Muscle of arm (tissue), 14 donors: ENCODE measurements at places on chromosomes 2 and 18.

DNA sequence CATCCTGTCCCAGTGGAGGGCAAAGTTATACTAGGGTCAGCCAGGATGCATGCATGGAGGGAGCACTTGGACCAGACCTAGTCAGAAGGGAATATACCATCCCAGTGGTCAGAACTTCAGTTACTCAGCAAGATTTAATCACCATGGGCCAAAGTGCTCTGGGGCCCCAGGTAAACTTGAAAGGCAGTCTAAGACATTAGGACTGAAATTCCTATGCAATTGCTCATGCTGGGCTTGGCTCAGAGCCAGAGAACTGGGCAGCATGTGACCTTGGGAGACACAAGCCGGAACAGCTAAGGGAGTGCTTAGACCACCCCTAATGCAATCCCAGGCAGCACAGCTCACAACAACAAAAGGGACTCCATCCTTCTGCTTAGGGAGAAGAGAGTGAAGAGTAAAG is 401.3 kb downstream of the KCNJ3 start:
- DNase-seq = no peak

DNA sequence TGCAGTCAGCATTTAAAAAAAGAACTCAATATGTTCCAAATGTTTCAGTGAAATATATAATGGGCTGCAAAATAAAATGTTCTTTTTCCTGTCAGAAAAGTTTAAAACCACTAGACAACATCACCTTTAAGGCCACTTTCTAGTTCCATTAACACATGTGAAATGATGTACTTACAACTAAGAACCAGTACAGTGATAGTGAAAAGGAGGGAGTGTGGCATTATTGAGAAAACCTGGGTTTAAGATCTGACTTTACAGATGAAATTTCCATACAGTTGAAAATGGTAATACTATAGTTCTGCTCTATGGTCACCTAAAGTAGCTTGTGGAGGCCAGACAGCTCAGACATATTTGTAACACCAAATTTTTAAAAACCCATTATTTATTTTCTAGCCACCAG is 14.7 kb downstream of the MEX3C start:
- no peak for DNase-seq

DNA sequence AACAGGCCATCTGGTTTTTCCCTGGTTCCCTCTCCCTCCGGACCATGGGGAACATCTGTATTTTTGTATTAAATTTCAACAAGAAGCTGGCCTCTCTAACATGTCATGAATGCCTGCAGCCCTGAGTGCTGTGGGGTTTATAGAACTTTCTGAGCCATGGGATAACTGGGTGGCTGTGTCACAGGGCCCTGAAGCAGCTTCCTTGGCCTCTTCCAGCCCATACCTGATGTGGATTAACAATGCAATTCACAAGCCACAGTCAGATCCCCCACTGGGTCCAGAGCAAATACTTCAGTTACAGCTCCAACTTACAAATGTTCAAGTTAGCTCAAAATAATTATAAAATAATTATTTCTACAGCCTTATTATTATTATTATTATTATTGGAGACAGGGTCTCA is 307.8 kb upstream of the CELF4 start:
- no peak for DNase-seq

DNA sequence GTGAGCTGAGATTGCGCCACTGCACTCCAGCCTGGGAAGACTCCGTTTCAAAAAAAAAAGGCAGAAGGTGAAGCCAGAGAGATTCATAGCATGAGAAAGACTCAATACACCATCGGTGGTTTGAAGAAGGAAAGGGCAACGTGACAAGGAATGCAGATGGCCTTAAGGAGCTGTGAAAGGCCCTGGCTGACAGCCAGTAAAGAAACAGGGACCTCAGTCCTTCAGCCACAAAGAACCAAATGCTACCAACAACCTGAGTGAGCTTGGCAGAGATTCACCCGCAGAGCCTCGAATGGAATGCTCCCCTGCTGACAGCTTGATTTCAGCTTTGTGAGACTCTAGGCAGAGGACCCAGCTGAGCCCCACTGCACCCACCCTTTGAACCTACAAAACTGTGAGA is 154.9 kb upstream of the NDUFV2 start:
- DNase-seq = no peak

DNA sequence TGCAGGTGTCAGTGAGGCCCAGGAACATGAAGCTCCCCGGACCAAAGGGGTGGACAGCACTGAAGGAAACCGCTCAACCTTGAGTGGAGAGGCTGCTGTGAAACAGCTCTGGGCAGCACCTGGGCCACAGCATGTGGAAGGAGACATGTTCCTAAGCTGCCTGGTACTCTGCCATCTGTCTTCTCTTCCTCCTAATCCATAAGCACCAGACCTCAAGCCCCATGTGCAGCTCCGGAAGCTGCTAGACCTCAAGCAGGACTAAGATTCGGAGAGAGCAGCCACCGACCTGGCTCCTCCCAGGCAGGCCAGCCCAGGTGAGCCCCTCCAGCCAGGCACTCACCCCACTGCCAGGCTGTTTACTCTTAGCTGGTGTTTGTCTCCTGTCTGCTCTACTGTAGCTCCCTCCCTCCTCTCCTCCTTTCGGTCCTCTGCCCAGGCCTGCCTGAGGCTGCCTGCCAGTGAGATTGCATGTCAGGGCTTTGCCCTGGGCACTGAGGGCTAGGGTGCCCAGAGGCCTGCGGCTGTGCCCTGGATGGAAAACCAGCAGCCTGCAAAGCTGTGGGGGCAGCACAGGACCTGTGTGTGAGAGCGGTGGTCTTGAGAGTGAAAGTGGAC is 53.7 kb downstream of the BCL11A start:
- no peak for DNase-seq

GRCh38 chr2:49265471-49265870 is 111.2 kb upstream of the FSHR start:
- DNase-seq = no peak

DNA sequence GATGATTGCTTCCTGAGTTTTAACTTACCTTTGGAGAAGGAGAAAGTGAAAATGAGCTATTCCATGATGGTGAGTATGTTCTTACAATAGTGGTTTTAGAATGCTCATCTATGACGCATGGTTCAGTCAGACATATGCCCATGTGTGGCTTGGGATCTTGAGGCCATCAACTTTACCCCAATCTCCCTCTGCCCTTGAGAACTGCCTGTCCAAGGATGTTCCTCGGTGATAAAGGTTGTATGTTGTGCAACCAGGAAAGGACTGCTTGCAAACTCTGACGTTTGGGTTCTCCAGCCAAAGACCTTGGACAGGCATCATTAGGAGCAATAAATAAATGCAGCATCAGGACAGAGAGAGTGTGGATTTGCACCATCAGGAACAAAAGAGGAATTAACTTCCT is 165.0 kb downstream of the ZEB2 start:
- DNase-seq = no peak

DNA sequence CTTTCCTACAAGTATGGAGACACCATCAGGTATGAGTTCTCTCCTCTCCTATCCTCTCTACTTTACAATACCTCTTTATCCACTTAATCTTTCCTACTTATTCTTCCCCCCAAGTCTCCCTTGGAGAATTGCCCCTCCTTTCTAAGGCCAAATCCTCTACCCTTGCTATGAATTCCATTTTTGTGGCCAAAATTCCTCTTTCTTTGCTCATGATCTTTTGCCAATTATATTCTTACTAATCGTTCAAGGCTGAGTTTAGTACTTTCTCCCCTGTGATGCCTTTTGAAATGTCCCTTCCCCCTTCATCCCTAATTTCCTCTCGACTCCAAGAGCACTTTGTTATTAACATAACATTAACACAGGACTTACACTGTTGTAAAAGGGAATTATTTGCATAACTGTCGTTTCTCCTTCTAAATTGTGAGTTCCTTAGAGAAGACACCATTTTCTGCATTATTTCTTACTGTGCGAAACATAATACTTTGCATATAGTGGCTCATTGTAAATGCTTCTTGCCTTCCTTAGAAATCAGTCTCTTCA is 133.4 kb downstream of the KCTD1 start:
- no peak for DNase-seq

DNA sequence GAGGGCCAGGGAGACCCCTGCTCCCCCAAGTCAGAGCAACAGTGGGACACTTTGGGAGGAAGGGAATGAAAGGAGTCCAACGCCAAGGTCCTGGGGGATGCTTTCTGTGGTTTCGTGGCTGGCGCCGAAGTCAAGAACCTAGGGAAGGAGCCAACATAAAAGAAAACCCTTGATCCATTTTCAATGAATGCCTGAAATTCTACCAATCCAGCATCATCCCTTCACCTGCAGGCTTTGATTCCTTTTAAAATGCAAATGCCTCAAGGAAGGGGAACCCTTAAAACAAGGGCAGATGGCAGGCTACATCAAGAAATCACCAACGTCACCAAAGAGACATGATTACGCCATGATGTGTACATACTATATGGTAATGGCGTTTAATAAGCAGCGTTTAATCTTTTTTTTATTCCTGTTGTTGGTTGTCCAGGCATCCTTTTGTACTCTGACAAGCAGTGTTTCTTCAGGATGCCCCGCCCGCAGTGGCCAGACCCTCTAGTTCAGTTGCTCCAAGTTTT is 123.3 kb upstream of the SLC1A4 start:
- DNase-seq = no peak

GRCh38 chr2:190512539-190513095 is 21.9 kb downstream of the NEMP2 start:
- DNase-seq = no peak

DNA sequence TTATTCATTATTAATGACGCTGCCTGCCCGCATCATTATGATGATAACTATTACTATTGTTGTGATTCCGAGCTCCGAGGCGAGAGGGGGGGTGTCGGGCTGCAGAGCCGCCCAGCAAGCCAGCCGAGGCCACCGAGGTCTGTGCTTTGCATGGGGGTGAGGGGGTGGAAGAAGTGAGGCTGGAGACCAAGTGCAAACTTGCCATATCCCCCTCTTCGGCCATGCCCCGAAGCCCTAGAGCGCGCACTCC is 3.6 kb downstream of the BCL11A start:
- DNase-seq = no peak

DNA sequence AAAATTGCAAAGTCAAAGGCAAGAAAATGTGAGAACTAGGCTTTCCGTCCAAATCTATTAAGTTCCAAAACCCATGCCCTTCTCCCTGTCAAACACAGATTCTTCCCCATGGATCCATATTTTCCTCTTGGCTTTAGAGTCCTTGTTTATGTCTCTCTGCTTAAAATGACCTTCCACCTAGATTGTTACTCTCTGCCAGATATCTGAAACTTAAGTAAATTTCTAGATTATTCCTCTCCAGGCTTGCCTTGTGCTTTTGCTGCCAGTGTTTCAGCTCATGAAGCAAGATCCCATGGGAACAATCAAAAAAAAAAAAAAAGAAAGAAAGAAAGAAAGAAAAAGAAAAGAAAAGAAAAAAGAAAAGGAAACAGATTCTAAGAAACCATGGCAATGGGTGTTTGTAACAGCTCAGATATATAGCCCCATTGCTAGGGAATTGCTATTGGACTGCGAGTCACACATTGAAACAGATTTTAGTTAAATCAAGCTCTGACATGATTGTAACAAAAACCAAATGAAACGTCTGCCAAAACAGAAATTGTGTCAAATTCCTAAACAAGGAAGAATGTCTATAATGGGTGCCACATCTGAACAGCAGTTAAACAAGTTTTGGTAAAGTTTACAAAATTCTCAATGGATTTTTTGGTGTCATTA is 660.7 kb upstream of the CNTNAP5 start:
- peak; percentile 23 for DNase-seq

DNA sequence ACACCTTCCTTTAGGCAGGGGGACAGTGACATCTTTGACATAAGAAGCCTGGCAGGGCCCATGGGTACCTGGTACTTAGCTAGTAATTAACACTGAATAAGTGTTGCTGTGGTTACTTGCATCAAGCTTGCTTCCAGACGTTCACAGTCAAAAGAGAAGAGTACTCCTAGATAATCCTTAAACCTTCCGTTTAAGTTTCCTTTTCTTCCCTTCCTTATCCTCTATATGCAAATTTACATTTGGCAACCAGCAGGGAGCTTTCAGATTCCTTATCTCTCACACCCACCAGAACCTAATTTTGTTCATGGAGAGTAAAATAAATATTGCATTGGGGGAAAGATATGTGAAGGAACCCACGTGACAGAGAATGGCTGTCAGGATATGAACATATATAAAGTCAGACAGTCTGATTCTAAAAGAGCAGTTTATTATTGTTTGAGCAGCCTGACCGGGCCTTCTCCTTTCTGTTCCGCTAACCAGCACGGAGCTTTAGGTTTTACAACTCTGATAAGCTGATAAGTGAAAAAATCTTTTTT is 7.8 kb upstream of the RAB31 start:
- DNase-seq = no peak

GRCh38 chr2:112916625-112917247 is 5.8 kb downstream of the IL37 start:
- DNase-seq = no peak

DNA sequence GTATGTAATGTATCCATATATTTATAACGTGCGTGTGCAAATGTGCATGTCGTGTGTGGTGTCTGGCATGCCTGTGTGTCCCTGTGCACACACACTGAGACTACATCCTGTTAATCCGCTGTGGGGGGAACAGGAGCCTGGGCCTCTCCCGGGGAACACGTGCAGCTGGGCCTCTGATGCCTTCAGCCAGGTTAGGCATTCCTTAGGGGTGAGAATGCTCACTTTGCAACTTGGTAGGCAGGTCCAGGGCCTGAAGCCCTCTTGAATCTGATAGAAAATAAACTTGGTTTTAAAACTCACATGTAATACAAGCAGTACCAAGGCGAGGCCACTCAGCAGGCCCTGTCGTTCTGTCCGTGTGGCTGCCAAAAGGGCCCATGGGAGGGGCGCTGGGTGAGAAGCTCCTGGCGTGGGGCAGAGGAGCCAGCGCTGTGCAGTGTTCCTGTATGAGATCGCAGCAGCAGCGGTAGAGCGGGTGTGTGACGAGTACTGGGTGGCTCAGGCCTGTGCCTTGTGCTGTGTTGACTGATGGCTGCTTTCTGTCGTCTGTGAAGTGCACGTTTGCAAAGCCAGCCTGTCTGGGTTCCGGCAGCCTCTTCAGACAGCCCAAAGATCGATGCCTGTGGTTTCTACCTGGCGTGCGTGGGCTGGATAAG is 16.2 kb downstream of the SALL3 start:
- no peak for DNase-seq

DNA sequence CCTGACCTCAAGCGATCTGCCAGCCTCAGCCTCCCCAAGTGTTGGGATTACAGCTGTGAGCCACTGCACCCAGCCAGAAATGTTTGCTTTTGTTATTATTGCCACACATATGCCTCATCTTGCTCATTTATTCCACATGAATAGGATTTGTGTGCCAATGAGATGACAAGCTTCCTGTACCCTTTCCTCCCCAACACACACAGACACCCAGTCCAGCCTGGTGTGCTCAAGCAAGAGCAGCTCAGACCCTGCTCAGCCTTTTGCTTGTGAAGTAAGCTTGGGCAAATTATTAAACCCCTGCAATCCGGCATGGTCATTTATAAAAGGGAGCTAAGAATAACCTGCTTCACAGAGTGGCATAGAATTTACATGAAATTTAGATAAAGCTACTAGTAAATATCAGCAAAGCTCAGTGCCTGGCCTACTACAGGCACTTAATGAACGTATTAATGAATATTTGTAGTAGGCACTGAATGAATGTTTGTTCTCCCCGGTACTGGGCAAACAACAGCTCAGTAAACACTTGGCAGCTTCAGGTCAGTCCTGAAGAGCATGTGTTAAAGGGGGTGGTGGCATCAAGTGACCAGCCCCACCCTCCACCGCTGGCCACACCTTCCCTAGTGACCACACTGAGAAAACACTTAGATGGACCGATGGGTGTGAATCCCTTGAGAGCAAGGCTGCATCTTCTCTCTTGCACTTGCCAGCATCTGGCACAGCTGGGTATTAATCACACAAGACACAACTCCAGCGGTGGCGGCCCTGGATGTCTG is 280.2 kb downstream of the SRBD1 start:
- no peak for DNase-seq
